Endothelial cell (in vitro differentiated cells): ENCODE measurements at places on chromosomes 2 and 18.

DNA sequence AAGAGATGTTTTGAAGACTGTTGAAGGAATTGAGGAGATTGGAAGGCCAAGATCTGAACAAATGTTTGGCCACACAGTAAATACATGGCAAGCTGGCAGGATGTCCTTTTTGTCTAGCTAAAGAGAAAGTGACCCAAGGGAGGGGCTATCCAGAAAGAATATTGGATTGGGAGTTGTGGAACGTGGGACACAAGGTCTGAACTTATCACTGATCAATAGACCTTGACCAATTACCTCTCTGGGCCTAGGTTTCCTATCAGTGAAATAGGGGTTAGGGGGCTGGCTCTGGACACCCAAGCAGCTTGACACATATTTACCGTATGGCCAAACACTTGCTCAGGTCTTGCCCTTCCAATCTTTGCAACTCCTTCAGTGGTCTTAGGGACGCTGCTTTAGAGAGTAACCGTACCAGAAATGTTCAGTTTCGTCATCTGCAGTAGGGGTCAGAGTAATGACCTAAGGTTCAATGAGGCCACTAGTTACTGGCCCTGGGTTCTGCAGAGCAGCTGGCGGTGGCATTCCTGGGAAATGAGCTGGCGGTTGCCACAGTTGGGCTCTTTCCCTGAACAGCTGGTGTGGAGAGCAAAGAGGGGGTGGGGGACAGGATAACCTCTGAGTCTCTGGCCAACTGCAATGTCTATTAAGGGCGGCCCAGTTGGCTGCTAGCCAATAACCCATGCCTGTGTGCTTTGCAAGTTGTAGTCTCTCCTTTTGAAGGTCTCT, 70.1 kb upstream of the STPG4 start:
- no peak for DNase-seq

GRCh38 chr2:33122726-33123125, 176.0 kb downstream of the LTBP1 start:
- DNase-seq = no peak

- no peak for DNase-seq
Measured at GRCh38 chr2:39932198-39932597, 153.1 kb upstream of the THUMPD2 start.

DNA sequence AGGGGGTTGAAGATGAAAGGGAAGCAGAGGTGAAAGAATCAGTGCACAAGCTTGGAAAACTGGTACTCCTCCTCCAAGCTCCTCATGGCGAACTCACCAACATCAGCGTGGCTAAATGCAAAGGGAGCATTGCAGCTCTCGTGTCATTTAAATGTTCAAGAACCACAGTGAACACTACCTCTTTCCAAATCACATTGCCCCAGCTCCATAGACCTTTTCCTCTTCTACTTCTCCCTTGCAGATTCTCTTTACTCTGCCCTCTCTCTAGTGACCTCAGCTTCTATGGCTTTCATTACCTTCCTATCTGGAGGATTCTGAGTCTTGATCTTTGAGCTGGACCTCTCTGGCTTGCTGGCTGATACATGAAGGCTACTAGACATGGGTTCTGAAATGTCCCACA, 14.3 kb downstream of the EPB41L3 start:
- no peak for DNase-seq

GRCh38 chr18:14961991-14962390, 214.0 kb downstream of the ANKRD30B start:
- DNase-seq = no peak

DNA sequence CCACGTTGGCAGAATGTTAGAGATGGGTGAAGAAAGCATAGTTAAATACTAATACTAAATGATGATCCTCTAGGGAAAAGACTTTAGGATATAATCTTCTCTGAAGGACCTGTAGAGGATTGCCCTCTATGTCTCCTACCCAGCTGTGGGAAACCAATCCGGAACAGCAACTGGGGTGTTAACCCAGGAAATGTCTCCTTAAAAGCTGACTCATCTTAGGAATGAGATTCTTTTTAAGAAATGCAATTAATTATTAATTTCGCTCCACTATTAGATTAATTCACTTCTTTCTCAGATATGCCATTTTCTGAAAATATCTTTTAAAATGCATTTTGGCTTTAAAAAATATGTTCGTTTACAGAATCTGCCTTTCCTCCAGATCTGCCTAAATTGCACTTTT, 7.4 kb downstream of the SCN3A start:
- no peak for DNase-seq

GRCh38 chr2:70948337-70949003, 12.8 kb downstream of the ATP6V1B1 start:
- DNase-seq = peak; percentile 89

DNA sequence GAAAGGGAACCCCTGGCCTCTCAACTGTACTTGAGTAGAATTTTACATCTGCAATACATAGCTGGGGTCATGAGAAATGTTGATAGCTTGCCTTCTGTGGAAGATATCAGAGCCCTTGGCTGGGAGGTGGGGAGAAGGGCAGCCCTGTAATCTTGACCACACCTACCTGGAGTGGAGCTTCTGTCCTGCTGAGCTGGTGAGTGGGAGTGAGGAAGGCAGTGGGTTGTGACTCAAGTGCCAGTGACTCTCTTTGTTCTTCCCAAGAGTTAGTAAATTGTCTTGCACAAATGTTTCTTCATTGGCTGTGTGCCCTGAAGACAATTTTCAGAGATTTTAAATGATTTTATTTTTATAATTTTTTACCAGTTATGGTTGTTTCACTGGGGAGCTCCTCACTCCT, 277.3 kb downstream of the MBD5 start:
- DNase-seq = no peak

- DNase-seq = no peak
Measured at GRCh38 chr2:233692648-233693047, at the start of gene UGT1A6. TSS of gene UGT1A6 (plus strand) at chr2:233692890. CDS start at chr2:233693005, 115 bp downstream.

DNA sequence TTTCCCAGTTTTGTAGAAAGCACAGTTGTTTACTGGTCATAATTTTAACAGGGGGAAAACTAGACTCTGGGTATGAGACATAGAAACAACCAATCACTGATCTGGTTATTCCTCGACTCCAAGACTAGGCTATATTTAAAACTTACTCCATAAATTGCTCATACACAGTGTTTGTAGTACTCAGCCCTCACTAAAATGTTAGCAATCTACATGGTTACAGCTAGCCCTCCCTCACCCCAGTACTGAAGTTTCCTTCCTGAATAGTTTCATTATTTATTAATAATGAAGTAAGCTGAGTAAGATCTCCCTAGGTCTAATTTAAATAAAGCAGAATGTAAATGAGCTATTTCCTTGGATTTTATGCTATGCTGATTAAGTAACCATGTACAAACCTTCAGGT, 275.1 kb downstream of the CDH20 start:
- no peak for DNase-seq

DNA sequence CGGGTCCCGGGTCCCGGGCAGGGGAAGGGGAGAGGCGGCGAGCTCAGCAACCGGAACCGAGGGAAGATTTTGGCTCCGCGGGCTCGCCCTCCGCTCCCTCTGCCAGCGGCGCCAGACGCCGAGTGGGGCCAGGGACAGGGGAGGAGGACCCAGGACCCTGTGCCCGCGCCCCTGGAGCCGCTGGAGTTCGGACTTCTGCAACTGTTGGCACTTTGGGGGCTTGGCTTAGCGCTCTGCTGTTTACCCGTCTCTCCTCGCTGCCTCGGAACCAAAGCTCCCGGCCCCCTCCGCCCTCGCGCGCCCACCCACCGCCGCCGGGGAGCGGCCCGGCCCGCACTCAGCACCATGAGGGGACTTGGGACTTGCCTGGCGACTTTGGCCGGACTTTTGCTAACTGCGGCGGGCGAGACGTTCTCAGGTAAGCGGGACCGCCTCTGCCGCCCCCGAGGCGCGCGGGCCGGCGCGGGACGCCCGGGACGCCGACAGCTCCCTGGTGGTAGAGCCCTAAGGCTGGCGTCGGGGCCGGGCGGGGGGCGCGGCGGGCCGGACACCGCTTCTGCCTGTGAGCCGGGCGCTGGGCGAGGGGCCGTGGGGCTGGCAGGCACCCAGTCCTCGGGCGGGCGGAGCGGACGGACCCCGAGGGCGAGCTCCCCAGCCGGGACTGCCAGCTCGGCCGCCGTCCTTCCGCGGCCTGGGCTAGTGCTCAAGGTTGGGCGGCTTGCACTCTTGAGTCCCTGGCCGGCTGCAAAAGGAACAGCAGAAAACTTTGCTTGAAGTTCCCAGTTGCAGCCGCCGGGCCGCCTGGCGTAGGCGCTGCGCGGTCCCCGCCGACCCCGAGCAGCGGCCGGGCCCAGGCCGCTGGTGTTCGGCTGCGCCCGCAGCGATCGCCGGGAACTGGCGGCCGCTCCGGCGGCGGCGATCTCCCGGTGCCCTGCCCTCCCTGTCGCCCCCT, 634 bp downstream of the PTPRM start:
- peak; percentile 47 for DNase-seq

DNA sequence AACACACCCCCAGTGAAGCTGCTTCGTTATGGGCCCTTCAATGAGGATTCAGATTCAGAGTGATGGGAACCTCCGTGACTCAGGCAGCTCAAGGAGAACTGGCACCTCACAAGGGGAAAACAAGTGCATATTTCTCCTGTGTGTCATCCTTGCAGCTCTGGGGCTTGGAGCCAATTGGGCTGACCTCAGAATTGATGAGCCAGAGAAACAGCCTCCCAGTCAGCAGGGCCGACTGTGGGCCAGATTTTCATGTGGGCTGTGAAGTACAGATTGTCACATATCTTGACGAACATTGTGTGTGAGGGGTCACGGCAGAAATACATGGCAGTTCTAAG, 189.6 kb upstream of the SP5 start:
- no peak for DNase-seq

GRCh38 chr2:46076875-46077274, 220.3 kb upstream of the EPAS1 start:
- DNase-seq = no peak

DNA sequence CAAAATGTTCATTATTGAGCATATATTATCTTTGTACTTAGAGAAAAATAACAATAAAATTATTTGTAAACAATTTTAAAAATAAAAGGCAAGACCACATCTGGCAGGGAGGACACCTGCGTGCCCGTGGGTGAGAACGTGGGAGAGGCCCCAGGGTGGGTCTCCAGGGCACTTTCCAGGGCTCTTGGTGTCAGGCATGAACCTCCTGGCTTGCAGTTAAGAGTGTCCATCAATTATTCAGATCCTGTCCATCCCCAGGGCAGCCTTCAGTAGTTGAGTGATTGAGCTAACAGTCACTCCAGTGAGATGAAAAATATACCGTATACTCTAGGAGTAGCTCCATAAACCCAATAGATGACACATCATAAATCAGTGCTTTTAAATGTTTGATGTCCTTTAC, 49.7 kb downstream of the TPO start:
- DNase-seq = no peak

DNA sequence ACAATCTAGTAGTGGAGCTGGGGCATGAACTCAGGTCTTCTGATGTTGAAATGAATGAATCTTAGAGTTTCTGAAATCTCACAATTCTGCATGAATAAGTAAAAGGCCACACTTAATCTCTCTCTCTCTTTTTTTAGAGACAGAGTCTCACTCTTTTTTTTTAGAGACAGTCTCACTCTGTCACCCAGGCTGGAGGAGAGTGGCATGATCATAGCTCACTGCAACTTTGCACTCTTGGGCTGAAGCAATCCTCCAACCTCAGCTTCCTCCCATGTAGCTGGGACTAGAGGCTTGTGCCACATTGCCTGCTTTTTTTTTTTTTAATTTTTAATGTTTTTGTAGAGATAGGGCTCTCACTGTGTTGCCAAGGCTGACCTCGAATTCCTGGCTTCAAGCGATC, 68.9 kb upstream of the THOC1 start:
- DNase-seq = no peak

DNA sequence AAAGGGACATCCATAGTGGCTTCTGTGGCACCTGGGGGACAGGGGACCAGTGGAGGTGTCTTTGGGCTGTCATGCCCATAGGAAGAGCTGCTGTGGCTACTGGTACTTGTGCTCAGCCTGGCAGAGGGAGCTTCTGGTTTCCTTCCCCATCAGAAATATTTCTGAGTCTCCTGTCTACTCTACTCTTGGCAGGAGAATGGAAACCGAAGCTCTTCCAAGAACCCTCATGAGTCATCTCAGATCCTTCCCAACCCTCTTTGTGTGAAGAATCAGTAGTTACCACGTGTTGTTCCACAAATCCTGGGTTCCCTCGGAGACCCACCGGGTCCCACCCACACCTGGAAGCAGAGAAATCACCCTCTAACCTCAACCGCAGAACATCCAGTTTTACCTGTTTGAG, 234.9 kb downstream of the FHOD3 start:
- no peak for DNase-seq

GRCh38 chr2:41965909-41966295, 81.9 kb upstream of the PKDCC start:
- DNase-seq = no peak

DNA sequence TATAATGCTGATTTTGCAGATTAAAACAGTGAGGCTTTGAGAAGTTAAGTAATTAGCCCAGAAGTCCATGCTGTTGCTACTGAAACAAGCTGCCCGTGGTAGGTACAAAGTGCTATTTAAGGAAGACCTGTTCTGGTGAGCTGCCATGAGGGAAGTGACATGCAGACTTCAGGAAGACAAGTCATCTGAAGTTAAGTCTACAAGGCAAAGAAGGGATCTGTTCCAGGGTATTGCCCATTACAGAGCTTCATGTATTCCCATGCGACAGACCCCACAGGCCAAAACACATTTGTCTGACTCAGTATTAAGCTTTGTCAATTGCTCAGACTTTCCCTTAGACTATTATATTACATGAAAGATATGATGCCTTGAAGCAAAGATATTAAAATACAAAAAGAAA, 520.8 kb downstream of the FBXO15 start:
- DNase-seq = no peak

- no peak for DNase-seq
Measured at GRCh38 chr2:196955036-196955435, 28.5 kb upstream of the PGAP1 start.

- no peak for DNase-seq
Measured at GRCh38 chr2:12382366-12382765, 334.4 kb upstream of the TRIB2 start.

- DNase-seq = no peak
Measured at GRCh38 chr2:20164734-20165478, 60.0 kb downstream of the SDC1 start.

DNA sequence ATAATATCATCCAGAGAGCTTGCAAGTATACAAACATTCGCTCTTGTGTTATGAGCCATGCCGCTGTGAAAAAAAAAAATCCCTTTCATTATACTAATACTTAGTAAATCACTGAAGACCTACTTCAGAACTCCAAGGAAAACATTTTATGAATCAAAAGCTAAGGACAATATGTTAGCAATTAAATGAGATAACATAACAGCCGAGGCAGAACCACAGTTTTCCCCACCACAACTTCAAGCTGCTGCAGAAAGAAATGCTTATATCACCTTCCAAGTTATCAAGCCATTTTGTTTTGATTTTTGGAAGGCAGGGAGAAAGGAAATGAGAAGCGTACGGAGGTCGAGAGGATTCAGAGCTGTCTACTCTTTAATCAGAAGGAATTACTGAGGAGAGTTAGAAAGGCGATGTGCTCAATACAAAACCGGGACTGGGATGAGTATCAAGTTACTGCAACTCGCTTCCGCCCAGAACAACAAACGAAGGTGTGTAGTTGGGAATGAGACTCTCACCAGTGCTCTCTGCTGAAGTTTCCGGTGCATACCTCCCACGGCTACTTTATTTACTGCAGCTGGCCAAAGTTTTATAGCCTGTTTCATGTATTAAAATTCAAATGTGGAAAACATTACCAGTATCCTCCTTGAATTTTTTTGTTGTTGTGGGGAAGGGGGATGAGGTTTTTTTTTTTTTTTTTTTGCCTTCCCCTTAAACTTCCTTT, 292.2 kb upstream of the CCDC68 start:
- no peak for DNase-seq
